Stimulated activated CD8-positive, alpha-beta memory T cell treated with anti-CD3 and anti-CD28 coated beads, Interleukin-15, amount 100 ng/mL, for 1 hour (primary cell): ENCODE measurements at places on chromosomes 1 and 21.

GRCh38 chr1:53311702-53312305 is 16.1 kb downstream of the LRP8 start:
- no peak for DNase-seq

- DNase-seq, result no peak
Observed at GRCh38 chr21:45351526-45352275, 53.3 kb upstream of the COL18A1 start.

DNA sequence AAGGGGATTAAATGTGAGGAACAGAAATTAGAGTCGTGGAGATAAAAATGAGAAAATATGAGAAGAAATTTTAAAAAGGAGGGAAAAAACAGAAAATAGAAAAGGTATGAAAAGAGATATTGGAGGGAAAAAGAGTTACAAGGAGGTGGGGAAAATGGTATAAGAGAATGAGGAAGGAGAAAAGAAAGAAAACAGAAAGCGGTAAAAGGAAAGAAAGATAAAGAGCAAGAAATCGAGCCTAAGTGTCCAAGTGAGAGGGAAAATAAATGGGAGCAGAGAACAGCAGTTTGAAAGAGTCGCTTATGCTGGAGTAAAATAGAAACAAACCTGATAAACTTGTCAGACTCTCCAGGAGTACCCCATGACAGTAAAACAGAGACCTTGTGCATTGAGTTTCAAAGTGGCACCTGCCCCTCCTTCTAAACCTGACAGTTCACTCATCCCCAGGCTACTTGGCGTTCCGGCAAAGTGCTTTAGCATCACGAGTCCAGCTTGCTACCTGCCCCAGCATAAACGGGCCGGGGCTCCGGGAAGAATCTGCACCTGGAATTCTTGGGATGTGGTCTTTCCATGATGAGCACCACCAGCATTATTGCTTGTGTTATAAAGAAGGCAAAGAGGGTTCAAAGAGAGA is 585 bp downstream of the NEGR1 start:
- no peak for DNase-seq

DNA sequence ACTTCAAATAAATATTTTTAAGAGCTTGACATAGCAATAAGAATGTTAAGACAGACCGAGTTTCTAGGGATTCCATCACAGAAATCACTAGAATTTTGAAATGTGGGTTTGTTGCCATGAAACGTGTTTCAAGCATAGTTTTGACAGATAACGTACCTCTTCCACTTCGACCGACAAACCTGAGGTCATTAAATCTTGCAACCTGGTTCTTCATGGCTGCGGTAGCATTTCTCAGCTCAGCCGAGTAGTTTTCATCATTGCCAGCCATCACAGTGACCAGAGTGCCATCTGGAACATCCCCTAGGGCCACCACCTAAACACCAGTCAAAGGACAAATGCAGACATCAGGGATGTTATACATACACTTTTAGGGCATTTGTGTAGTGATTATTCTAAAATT is 168.7 kb downstream of the RUNX1 start:
- no peak for DNase-seq

DNA sequence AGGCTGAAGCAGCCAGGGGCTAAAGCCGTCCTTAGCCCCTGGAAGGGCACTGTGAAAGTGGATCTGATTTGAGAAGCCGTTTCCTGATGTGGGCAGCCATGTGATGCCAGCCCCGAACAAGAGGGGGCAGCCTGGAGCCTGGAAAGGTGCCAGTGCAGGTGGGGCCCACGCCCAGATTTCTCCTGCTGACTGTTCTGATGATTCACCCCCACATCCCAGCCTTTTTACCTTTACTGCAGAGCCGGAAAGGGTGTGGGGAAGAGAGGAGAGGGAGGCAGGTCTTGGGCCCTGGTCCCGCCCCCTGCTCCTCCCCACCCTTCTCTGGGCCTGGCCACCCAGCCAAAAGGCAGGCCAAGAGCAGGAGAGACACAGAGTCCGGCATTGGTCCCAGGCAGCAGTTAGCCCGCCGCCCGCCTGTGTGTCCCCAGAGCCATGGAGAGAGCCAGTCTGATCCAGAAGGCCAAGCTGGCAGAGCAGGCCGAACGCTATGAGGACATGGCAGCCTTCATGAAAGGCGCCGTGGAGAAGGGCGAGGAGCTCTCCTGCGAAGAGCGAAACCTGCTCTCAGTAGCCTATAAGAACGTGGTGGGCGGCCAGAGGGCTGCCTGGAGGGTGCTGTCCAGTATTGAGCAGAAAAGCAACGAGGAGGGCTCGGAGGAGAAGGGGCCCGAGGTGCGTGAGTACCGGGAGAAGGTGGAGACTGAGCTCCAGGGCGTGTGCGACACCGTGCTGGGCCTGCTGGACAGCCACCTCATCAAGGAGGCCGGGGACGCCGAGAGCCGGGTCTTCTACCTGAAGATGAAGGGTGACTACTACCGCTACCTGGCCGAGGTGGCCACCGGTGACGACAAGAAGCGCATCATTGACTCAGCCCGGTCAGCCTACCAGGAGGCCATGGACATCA is at the start of gene SFN:
SFN (plus strand) TSS at position 369 of the 904 bp plus-strand sequence; CDS start at position 433, 64 bp downstream.
- no peak for DNase-seq

DNA sequence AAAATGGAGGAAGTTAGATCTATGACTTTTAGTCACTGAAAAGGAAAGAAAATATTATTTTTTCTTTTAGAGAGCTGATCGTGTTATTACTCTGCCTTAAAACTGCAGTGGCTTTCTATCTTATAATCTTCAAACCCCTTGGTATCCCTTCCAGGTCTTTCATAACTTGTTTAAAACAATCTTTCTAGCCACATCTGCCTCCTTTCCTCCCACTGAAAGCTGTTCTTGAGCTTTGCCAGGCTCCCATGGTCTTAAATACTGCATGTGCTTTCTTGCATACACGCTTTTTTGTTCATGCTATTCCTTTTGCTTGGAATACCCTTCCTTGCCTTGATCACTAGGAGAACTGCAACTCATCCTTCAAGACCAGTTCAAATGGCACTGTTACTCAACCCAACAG is 65.9 kb upstream of the GADD45A start:
- DNase-seq, result no peak

- no peak for DNase-seq
Observed at GRCh38 chr1:217135987-217136894, 413.0 kb upstream of the ESRRG start.
